ENCODE measurements at places on chromosomes 1 and 21.

DNA sequence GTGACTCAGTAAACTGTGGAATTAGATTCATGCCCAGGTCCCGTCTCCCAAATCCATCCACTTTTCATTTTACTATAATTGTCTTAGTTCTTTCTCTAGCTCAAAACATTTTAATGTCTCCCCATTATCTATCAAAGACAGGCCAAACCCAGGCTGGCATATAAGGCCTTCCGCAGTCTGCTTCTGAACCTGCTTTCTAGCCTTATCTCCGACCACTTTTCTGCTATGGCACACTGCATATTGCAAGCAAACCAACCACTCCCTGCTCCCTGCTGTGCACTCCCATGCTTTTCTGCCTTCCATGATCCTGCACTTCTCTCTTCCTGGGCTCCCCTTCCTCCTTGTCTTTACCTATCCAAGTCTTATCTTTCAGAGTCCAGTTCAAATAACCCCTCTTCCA is 17.3 kb upstream of the PIGM start:
- DNase-seq: no peak

- no peak for DNase-seq
Observed at GRCh38 chr1:208217781-208218180, 26.4 kb downstream of the PLXNA2 start.

DNA sequence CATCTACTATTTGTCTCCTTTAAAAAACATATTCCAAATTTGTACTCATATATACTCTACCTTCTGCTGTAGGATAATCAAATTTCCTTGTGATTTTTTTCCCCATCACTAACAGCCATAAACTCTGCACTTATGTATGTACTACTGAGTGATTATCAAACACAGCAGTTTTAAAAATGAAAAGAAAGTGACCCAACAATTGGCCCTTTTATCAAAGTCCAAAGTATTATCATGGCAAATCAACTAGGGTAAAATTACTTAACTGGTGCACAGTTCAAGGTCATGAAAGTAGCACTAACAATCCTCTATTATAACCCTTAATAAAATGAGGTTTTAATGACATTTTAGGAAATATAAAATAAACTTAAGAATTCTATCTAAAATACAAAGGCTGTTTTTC is 11.6 kb downstream of the ANGPTL3 start:
- DNase-seq: no peak

- DNase-seq: no peak
Observed at GRCh38 chr1:214506972-214507431, 44.4 kb downstream of the PTPN14 start.

- DNase-seq: peak; percentile 69
Observed at GRCh38 chr1:170590921-170591705, 59.1 kb downstream of the GORAB start.

GRCh38 chr1:90046635-90047034 is 51.7 kb downstream of the ZNF326 start:
- DNase-seq: no peak

DNA sequence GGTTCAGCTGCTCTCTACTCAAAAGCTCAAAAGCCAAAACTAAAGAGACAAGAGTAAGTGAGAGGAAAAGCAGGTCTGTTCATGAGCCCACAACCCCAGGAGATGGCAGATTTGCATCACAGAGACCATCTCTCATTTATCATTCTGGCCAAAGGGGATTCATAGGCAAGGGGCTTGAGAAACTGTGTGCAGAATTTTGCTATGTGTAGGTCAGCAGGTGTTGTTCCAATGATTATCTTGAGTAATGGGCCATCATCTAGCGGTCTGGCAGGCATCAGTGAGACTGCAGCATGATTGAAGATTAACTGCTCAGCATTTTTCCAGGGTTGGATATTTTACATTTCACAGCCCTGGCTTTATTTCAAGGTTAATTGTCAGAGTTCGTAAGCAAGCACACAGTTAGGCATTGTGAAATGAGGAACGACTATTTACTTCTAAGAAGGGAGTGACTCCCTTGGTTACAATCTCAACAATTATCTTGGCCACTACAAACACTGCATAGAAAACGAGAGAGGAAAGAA is 1204.6 kb upstream of the TMPRSS15 start:
- DNase-seq: no peak

DNA sequence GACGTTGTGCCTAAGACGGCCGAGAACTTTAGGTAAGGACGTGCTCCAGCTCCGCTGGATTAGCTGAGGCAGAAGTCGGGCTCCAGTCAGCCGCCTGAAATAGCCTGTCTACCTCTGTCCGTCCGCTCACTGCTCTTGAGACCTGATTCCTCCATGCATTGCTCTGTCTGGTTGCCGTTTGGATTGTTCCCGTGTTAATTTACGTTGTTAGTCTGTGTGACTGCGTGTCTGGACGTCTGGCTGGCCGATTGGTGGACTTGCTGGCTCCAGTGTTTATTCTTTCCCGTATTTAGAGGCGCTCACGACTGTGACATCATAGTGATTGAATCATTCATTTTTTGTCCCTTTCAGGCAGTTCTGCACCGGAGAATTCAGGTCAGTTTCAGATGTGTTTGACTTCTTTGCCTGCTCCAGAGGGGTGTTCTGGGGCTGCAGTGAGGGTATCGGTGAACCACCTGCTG is 684 bp downstream of the PPIH start:
- no peak for DNase-seq

GRCh38 chr1:113388017-113388620 is 2.2 kb upstream of the MAGI3 start:
- no peak for DNase-seq

DNA sequence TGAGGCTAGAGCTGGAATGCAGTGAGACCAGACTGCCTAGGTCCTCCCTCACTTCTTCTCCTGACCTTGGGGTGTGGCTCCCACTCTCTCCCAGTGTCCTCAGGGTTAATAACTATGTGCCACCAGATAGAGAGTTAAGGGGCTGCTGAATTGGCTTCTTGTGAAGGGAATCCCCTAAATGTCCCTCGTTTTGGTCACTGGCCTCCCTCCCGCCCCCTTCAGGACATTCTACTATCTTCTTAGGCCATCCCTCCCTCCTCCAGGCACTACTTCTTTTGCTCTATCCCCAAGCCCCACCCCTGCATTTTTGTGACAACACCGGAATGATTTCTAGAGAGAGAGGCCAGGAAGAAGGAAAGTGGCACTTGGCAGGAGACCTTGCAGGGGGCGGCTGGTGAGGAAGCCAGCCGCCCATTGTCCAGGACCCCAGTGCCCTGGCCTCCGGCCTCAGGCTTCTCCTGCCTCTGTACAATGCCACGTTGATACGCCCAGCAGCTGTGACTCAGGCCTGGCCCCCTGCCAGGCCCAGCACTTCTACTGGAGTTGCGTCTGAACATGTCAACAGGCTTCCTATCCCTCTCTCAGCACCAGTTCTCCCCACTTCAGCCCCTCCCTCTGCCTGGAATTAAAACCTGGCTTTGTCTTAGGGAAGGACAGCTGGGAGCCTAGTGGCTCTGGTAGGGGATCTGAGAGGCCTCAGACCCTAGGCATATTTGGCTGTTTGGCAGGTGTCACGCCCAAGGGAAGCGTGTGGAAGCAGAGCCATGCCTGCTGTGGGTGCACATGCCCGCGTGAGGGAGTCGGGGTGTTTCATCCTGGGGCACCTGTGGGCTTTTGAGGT is 9.1 kb downstream of the LMNA start:
- peak; percentile 69 for DNase-seq

DNA sequence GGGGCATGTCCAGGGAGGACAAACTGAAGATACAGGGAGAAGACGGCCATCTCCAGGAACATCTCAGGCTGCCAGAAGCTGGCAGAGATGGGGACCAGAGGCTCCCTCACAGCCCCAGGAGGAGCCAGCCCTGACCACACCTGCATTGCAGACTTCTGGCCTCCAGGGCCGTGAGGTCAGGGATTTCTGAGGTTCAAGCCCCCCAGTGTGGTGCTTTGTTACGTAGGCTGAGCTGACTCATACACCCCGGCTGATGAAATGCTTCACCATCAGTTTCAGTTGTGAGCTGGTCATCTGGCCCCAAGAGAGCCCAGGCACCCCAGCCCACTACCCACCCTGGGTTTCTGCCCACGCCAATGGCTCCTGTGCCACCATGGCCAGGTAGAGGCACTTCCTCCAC is 106.4 kb downstream of the SIK1 start:
- DNase-seq: no peak

GRCh38 chr1:164912290-164912689 is 353.3 kb downstream of the PBX1 start:
- no peak for DNase-seq
